SJCRH30 (cell line): ENCODE measurements at places on chromosomes 3 and 15. TPM values are rescaled to one million over a fixed set of nuclear protein-coding genes. Genes with fewer than 3 reads are reported as not detected.

The ISL2 gene
- total RNA-seq: 3.0 and 4.3 TPM in 2 replicates

The GJD2 gene
- not detected in 2 replicates for total RNA-seq

The DPPA4 gene
- total RNA-seq: not detected in 2 replicates

The B3GNT5 gene
- total RNA-seq: 16.5 and 19.7 TPM in 2 replicates

The SLC28A2 gene
- total RNA-seq: not detected in 2 replicates

The GOLGA8R gene
- 0.28 and 0.69 TPM in 2 replicates for total RNA-seq

The ALPK3 gene
- 35.9 and 49.9 TPM in 2 replicates for total RNA-seq

The PLA2G4E gene
- total RNA-seq: not detected in 2 replicates

The CKMT1B gene
- 0.43 TPM in 1 of 2 replicates, not detected in the other for total RNA-seq

The AHSG gene
- total RNA-seq: not detected in 2 replicates

The SLC22A13 gene
- 0.08 and 0.10 TPM in 2 replicates for total RNA-seq

DNA sequence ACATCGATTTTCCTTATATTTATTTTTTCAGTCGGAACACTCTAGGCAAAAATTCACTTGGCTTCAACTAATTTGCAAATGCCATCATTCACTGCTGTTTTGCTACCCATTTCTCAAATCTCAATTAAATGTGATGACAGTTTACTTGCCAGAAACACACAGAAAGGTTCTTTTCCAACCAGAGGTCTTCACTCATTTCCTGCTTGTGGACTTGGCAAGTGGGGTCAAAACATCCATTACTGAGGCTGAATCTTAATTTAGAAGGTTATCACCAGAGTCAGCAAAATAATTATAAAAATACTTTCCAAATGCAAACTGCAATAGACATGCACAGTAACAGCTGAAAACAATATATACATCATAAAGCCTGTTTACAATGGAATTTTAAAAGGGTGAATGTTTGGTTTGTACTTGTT, 625.4 kb upstream of the TBL1XR1 start:
- H3K36me3 ChIP-seq: no peaks in the 10 kb centered on the region
- no peak overlapping the region for H3K4me3 ChIP-seq
- H3K4me1 ChIP-seq: no peaks in the 10 kb centered on the region
- no peak overlapping the region for H3K27ac ChIP-seq
- DNase-seq: no peak

DNA sequence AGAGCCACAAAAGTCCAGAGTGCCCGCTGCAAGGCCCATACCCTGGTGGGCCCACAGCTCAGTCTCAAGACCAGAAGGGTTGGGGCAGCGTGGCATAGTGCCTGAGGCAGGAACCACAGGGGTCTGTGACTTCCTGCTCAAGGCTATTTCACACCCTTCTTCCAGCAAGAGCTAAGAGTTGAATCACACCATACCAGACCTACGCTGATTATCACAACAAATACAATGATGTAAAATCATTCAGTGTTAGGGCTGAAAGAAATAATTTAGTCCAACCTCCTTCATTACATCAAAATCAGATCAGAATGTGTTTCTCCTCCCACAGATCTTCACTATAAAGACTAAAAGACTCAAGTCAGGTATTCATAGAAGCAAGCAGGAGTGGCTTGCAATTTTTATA, 27.8 kb upstream of the ST8SIA2 start:
- peaks cover 4% of the 10 kb centered on the region; the same call in 1 of the 2 replicates for H3K27me3 ChIP-seq
- H3K4me1 ChIP-seq: no peaks in the 10 kb centered on the region
- no peak overlapping the region for H3K4me3 ChIP-seq
- DNase-seq: no peak

DNA sequence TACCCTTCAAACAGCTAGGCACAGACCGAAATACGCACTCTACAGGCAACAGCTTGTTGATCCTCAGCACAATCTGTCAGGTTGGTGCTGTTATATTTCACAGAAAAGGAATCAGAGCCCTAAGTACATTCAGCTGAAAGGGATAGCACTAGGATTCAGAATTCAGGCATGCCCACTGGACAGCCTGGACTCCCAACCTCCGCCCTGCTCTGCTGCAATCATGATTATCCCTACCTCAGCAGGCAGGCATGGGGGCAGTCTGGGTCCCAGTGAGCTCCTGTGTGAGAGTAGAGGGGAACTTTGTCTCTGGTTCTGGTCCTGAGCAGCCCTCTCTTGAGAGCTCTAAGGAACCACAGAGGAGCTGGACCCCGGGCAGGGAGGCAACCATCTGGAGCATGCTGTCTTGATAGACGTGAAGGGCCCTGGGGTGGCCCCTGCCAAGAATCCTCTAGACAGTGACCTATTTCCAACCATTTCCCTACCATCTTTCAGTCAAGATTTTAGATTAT, 23.4 kb upstream of the NOX5 start:
- H3K27ac ChIP-seq: no peak overlapping the region
- no peaks in the 10 kb centered on the region for H3K36me3 ChIP-seq
- H3K4me3 ChIP-seq: no peak overlapping the region

DNA sequence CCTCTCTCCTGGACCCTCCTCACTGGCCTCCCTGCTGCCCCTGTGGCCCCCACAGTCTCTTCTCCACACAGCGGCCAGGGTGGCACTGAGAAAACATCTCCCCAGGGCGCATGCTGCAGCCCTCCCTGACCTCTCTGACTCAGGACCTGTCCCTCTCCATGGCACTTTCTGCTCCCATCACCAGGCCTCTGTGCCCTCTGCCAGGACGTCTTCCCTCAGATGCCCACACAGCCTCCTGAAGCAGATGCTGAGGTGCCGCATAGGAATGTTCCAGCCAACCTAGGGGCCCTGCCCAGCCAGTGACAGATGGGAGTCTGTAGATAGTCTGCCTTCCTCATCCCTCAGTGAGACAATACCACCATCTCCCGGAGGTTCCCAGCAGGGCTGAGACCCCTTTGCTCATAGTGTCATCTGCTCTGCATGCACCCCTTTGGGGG, 8.7 kb downstream of the MYL3 start:
- H3K36me3 ChIP-seq: no peaks in the 10 kb centered on the region
- H3K27ac ChIP-seq: no peak overlapping the region
- no peak for DNase-seq
- H3K4me3 ChIP-seq: no peak overlapping the region
- H3K27me3 ChIP-seq: no peaks in the 10 kb centered on the region

GRCh38 chr3:128590948-128591347, 59.7 kb downstream of the RPN1 start:
- no peaks in the 10 kb centered on the region for H3K27me3 ChIP-seq
- no peak overlapping the region for H3K4me3 ChIP-seq
- no peak overlapping the region for H3K27ac ChIP-seq
- no peaks in the 10 kb centered on the region for H3K36me3 ChIP-seq

DNA sequence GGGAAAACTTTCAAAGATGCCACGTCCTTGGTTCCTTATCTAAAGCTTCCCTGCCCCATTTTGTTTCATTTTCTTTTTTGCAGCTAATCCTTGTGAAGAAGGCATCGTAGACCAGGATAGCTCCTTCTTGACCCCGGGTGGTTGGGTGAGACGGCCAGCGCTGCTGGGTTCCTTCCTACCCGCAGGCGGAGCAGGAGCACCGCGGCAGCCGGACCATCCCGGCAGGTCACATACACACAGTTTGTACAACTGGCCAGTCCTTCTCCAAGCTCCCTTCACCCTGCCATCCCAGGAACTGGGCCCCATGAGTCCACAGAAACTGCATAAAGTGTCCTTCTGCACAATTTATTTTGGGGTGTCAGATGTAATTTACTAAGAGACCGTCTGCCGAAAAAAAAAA, 83.9 kb downstream of the MEGF11 start:
- no peaks in the 10 kb centered on the region for H3K4me1 ChIP-seq
- H3K27me3 ChIP-seq: no peaks in the 10 kb centered on the region
- no peak overlapping the region for H3K27ac ChIP-seq
- H3K36me3 ChIP-seq: no peaks in the 10 kb centered on the region
- no peak overlapping the region for H3K4me3 ChIP-seq

DNA sequence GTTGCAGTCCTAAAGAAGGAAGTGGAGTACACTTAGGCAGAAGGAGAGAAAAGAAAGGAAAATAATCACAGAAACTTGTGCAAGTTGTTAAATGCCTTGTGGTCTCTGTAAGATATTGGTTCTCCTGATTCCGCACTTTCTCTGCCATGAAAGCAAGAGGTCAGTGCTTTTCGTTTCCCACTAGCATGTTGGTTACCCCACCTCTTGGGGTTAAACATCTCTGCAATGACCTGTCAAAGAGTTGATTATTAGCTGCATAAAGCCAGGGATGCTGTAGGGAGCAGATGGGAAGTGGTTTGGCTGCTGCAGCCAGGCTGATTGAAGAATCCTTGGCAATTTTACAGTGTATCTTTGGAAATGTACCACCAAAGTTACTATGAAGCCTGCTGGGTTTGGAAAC, 33.3 kb downstream of the ZNF609 start:
- no peaks in the 10 kb centered on the region for H3K4me1 ChIP-seq
- no peak overlapping the region for H3K4me3 ChIP-seq
- no peak for DNase-seq
- no peaks in the 10 kb centered on the region for H3K27me3 ChIP-seq

- no peak for DNase-seq
- H3K4me1 ChIP-seq: no peaks in the 10 kb centered on the region
- no peaks in the 10 kb centered on the region for H3K36me3 ChIP-seq
- H3K27me3 ChIP-seq: no peaks in the 10 kb centered on the region
These were observed 358.4 kb upstream of the PROK2 start for GRCh38 chr3:72143322-72143721.

DNA sequence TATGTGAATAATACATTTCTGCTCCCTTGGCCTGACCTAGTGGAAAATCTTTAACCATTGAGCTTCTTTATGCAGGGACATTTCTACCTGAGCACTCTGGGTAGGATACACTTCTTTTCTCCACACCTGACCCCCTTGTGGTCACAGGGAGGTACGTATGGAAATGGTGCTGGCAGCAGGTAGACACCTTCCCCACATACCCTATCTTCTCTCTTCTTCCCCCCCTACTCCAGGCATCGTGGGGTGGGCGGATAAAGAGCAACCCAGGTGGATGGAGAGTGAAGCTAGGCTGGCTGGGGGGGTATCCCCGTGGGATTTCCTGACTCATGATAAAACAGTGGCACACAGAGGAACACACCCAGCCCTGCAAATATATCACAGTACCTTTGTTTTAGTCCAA, 312.1 kb downstream of the ARRDC4 start:
- H3K27me3 ChIP-seq: peaks cover 3% of the 10 kb centered on the region; the same call in 1 of the 2 replicates
- no peak overlapping the region for H3K27ac ChIP-seq
- H3K36me3 ChIP-seq: no peaks in the 10 kb centered on the region
- DNase-seq: no peak
- no peak overlapping the region for H3K4me3 ChIP-seq

GRCh38 chr3:70386846-70387245, 74.4 kb upstream of the MDFIC2 start:
- DNase-seq: no peak
- H3K4me3 ChIP-seq: no peak overlapping the region
- H3K27ac ChIP-seq: no peak overlapping the region
- no peaks in the 10 kb centered on the region for H3K4me1 ChIP-seq
- no peaks in the 10 kb centered on the region for H3K27me3 ChIP-seq

- H3K27me3 ChIP-seq: no peaks in the 10 kb centered on the region
- H3K4me3 ChIP-seq: no peak overlapping the region
- no peaks in the 10 kb centered on the region for H3K36me3 ChIP-seq
These were observed 366.6 kb downstream of the SOX2 start for GRCh38 chr3:182078316-182078715.

GRCh38 chr3:141530415-141530768, 43.6 kb downstream of the RASA2 start:
- H3K4me1 ChIP-seq: peaks cover 10% of the 10 kb centered on the region
- H3K36me3 ChIP-seq: peaks cover 21% of the 10 kb centered on the region
- H3K4me3 ChIP-seq: no peak overlapping the region
- no peak overlapping the region for H3K27ac ChIP-seq
- no peaks in the 10 kb centered on the region for H3K27me3 ChIP-seq

GRCh38 chr15:99403597-99403996, 152.3 kb downstream of the LRRC28 start:
- peaks cover 8% of the 10 kb centered on the region for H3K4me1 ChIP-seq
- DNase-seq: no peak
- no peaks in the 10 kb centered on the region for H3K27me3 ChIP-seq
- no peak overlapping the region for H3K4me3 ChIP-seq
- H3K36me3 ChIP-seq: no peaks in the 10 kb centered on the region

GRCh38 chr15:44328135-44328534, 39.6 kb downstream of the GOLM2 start:
- no peak for DNase-seq
- H3K27me3 ChIP-seq: no peaks in the 10 kb centered on the region
- no peaks in the 10 kb centered on the region for H3K4me1 ChIP-seq
- no peak overlapping the region for H3K27ac ChIP-seq
- no peak overlapping the region for H3K4me3 ChIP-seq
- no peaks in the 10 kb centered on the region for H3K36me3 ChIP-seq
